ENCODE measurements at places on chromosomes 5 and 9. TPM values are rescaled to one million over a fixed set of nuclear protein-coding genes. Genes with fewer than 3 reads are reported as not detected.
A peak's percentile ranks its signal among the peaks of the same experiment; 100 is the strongest.

- no peak for DNase-seq
Observed at GRCh38 chr9:21567926-21568325, 85.8 kb upstream of the IFNE start.

GRCh38 chr9:127181595-127182190 lies 59.3 kb upstream of the ANGPTL2 start:
- no peak for DNase-seq

GRCh38 chr9:37929441-37929895 lies 25.5 kb upstream of the SLC25A51 start:
- peak; percentile 95 for DNase-seq

- DNase-seq = peak; percentile 81
Observed at GRCh38 chr9:117672369-117672768, 31.8 kb upstream of the TLR4 start.

DNA sequence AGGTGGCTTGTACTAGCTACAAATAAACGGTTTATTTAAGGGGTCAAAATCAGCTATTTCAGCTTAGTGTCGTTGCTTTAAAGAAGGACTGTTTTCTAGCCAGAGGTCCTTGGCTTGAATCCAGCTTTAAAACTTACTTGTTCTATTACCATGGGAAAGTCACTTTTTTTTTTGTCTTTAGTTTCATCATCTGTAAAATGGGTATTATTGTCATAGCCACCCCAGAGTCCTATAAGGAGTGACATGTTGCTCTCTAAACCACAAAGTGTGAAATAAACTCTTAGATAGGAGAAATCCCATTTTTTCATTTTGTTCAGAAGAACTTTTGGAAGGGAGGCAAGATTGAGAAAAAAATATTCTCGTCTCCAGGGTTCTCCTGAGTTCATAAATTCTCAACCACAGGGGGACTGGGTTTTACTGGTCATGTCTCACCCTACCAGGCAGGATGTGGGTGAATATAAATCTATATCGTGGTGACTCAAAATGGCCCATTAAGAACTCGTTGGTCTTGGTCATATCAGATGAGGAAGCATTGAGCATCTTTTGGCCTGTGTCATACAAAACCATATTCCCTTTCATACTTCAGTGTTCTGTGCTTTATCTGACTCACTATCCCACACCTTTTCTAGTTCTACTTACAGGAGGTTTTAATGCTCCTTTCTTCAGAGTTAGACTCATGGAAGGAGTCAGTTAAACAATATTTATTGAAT lies 202.7 kb upstream of the NR3C1 start:
- DNase-seq = peak; percentile 83

- DNase-seq = peak; percentile 64
Observed at GRCh38 chr5:132180134-132180745, 47.4 kb downstream of the P4HA2 start.

DNA sequence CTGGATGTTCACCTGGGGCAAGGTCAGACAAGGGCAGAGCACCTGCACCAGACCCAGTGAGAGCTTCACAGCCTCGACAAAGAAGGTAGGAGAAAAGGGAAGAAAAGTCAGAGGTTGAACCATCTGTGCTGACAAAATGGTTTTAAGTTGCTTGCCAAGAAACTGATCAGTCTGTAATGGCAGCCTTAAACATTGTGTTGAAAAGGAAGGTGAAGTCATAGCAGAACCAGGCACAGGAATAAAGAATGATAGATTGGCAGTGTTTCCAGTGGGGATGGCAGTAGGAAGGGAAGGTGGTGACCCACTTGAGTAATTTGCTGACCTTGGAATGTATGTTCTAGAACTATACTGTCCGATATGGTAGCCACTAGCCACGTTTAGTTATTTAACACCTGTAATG lies 34.2 kb downstream of the HTR4 start:
- no peak for DNase-seq

- no peak for DNase-seq
Observed at GRCh38 chr5:118211606-118212005, 776.7 kb downstream of the DTWD2 start.

- peak; percentile 78 for DNase-seq
Observed at GRCh38 chr5:39092581-39093351, 18.6 kb upstream of the RICTOR start.

- DNase-seq = no peak
Observed at GRCh38 chr9:137149942-137150616, 11.1 kb downstream of the GRIN1 start.

Gene ARHGEF37
- total RNA-seq = 0.15 TPM

Gene KIF2A
- total RNA-seq = 52.4 TPM

Gene SOX30
- 0.22 TPM for total RNA-seq

Gene MEF2C
- total RNA-seq = 7.7 TPM
